GM13976 (cell line): ENCODE measurements at places on chromosomes 16 and 17.

GRCh38 chr16:15484662-15485061 lies 50.3 kb downstream of the BMERB1 start:
- DNase-seq, result no peak

DNA sequence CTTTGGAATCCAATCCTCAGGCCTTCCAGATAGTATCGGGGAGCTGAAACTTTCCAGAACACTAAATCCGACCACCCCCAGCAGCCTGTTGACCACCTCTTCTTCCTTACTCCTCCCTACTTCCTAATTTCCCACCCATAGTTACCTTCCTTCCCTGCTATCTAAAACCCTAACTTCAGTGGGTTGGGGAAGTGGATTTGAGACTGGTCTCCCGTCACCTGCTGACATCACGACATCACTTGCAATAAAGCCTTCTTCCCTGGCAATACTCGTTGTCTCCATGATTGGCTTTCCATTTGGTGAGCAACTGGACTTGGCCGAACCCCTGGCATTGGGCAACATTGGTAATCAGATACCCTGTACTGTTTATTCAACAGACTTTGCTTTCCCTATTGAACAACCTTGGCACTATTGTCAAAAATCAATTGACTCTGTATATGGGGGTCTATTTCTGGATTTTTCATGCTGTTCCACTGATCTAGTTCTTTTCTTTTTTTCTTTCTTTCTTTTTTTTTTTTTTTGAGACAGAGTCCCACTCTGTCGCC lies 11.8 kb upstream of the FOXK2 start:
- no peak for DNase-seq

DNA sequence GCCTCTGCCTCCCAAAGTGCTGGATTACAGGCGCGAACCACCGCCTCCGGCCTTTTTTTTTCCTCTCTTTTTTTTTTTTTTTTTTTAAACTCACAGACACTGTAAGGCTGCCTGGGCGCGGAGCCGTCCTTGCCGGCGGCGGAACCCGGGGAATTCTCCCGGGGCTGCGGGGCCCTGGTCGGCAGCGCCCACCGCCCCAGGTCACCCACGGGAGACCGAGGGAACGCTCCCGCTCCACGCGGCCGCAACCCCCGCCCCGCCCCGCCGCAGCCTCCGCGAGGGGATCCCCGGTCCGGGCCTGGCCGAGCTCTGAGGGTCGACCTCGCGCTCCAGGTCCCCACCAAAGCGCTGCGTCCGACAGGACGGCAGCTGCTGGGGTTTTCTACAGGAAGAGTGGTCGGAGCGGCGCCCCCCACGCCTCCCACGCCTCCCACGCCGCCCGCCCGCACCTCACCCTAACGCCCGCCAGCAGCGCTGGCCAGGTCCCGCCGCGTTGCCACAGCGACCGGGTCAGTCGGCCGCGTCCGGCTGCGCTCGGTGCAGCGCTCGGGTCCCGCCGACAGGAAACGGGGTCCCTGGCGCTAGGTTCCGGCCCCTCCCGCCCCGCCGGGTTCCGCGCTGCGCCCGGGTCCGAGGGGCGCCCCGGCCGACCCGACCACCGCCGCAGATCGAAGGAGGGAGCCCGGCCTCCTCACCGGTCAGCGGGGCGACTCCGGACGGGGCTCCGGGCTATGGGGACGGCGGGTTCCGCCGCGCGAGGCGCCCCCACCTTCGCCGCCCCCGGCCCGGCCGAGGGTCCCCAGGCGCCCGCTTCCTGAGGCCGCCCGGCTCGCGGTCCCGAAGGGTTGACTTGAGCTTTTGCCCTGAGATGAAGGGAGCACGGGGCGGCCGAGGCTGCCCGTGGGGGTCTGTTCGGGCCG lies at the start of gene CCDC57:
CCDC57 (minus strand) TSS at position 512 of the 920 bp plus-strand sequence. CDS start 10,898 bp downstream, outside the sequence.
- peak; percentile 97 for DNase-seq

GRCh38 chr17:61411261-61412142 lies 11.9 kb downstream of the TBX2 start:
- DNase-seq, result peak; percentile 64

DNA sequence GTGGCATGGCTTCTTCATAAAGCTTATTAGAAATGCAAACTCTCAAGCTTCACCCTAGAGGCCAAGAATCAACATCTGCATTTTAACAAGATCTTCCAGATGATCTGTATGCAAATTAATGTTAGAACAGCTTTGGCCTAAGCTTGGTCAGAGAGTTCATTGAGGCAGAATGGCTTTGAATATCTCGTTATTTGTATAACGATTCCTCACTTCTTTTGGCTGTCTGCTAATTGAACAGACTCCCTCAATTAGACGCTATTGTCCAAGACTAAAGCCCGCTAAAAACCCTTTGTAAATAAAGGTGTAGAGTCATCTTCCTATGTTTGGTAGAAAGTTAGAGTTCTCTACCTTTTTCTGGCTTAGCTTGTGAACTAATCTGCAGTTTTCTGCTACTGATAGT lies 1453.7 kb downstream of the CDH8 start:
- no peak for DNase-seq

DNA sequence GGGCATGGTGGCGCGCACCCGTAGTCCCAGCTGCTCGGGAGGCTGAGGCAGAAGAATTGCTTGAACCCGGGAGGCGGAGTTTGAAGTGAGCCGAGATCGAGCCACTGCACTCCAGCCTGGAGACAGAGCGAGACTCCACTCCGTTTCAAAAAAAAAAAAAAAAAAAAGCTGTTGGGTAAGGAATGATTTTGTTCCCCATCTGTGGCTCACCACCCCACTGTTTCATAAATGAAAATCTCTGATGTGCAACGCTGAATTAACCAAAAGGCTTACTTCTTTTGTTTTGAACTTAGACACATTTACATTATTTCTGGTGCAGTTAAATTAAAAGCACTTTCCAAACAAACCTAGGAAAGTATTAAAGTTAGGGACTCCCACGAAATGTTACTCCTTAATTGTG lies 1.2 kb upstream of the METTL9 start:
- no peak for DNase-seq

DNA sequence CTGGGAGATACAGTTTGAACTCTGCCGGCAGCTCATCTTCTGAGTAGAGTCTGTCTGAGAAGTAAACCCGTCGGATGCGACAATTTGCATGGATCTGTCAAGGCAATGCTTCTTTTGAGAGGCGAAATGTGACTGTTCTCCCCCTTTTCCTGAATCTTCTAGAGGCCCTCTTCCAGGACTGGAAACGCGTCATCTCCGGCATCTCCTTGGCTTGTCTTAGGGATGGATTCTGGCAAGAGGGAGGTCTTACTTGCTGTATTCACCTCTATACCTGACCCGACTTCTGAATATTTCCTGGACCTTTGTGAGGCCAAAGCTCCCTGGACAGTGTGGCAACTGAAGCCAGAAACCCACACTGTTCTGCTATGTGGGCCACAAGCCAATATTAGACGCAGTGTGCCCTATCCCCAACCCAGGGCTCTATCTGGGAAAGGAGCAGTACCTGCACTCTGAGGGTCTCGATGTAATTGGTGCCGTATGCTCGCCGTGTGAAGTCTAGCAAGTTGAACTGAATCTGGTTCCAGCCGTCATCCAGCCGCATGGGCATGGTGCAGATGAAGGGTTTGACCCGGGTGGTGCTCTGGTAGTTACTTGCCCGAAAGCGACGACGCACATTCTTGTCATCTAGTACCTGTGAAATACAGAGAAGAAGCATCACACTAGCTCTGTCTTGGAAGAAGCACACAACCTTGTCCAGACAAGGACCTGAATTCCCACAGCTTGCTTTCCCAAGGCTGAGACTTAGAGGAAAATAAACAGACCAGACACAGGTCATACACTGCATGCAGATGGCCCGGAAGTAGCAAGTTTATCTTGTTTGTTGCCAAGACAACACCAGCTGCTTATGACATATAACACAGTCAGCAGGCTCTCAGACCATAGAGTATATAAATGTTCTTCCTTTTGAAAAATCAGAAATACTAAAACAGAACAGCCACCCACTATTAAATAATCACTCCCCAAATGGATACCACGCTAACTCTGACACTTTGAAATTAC lies 14.1 kb downstream of the CFAP20 start:
- no peak for DNase-seq

- no peak for DNase-seq
Observed at GRCh38 chr17:46071796-46072195, 72.7 kb downstream of the STH start.
